IPS DF 19.7 (cell line): ENCODE measurements at places on chromosomes 3 and 15.

- DNase-seq: no peak
Measured at GRCh38 chr3:59467476-59467875, 417.7 kb upstream of the CFAP20DC start.

- DNase-seq: no peak
Measured at GRCh38 chr3:35409991-35410390, 229.3 kb upstream of the ARPP21 start.

DNA sequence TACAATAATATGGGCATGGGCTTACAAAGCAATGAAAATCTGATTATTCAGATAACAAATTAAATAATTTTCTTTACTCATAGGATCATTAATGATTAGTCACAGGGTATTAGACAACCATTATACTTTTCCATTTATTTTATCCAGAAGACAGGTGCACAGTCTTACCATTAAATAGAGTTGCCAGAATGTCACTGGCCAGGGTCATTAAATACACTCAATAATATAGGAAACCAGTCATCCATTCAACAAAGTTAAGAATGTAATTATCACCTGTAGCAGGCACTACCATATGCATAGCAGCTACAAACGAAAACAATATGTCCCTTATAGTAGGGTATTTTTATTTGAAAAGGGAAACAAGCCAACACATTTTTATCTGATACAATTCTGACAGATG is 16.1 kb downstream of the ROBO1 start:
- DNase-seq: no peak

DNA sequence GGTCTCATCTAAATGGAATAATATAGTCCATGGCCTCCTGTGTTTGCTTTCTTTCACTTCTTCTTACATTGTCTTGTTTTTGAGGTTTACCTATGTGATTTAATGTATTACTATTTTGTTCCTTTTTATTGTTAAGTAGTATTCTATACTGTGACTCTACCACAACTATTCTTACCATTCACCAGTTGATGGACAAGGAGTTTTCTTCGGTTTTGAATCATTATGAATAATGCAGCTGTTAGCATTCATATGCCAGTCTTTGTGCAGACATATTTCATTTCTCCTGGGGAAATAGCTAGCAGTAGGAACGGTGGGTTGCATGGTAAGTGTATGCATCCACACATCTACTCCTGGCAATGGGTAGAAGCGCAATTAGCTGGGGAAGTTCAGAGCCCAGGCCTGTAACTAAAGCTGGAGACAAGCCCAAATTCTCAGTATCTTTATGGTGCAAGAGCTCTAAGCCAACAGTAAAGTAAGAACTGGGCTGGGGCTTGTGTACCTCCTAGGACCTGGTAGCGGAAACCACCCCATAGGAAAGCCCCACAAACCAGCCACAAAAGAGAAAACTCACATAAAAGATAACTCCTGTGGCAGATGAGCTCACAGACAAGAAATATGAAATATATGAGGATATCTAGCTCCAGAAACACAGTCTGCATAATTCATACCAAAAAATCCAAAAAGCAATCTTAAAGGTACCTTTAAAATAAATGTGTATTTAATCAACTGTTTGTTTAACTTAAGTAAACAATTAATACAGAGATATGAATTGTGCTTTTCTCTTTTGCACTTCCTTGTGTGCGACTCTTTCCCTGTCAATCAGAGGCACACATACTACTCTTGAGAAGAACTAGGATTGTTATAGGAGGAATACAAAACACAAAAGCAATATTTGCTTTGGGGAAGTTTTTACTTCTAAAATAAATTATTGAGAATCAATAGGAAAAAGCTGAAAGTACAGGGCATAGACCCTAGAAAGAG is 2.7 kb upstream of the CSTA start:
- DNase-seq: no peak

GRCh38 chr3:23372285-23372684 is 169.2 kb downstream of the UBE2E2 start:
- no peak for DNase-seq

DNA sequence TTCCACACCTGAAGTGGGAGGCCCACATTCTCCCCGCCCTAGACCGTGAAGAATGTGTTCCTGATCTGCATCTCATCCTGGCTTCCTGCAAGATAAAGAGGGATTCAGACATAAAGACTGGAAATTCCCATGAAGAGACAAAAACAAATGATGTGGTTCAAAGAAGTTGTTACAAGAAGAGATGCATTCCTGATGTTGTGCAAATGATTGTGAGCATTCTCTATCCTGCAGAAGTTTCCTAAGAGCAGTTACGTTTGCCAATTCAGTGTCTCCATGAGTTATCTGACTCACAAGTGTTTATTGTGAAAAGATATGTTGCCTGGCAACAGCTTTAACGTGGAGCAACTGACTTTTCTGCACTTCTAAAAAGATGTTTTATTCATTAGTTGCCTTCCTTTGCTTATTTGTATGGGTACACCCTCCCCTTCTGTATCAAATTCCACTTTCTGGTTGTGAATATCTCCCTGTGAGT is 107.8 kb downstream of the ZIC4 start:
- DNase-seq: peak; percentile 30

DNA sequence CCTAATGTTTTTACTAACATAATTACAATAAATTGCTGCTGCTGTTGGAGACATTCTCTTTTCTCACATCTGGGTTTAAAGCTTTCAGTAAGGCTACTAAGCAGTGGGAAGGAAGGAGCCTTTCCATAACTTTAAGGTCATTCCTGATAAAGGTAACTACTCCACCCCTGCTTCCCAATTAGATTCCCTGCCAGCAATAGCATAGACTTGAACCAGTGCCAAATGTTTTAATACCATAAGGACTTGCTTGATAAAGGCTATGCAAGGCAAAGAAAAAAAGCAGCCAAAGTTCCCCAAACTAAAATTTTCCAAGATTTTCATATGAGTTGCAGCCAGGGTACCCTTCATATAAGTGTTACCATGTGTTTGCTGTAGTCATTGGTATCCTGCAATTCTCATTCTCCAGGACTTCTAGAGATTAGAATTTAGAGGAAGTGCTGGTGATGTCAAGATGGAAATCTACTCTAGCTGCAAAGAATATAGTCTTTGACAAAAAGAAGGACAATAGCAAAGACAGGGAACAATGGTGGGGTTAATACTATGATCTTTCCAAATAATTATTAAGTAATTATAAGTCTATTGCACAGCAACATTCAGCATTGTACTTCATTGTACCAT is 106.1 kb downstream of the FILIP1L start:
- no peak for DNase-seq

DNA sequence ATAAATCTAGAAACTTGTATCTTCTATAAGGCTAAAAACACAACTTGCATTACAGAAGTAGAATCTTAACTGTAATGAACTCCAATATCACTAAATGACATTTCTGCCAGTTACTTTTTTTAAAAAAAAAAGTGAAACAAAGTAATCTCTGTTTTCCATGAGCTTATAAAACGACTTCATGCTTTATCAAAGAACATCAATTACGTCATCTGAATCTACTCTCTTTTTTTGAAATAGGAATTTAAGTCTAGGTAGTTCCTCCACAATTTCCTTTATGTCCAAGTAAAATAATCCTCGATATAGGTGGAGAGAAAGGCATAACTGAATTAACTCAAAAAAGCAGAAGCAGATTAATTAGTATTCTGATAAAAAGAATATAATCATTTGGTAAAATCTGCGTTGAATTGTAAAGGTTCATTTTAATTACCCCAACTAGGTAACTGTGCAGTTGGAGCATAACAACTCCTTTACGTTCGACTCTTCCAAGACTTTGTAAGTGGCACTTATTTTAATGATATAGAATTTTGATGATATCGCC is 1.4 kb downstream of the UACA start:
- DNase-seq: no peak

GRCh38 chr3:128854475-128854874 is 24.9 kb upstream of the ACAD9 start:
- DNase-seq: no peak

- DNase-seq: no peak
Measured at GRCh38 chr15:45441686-45442085, 63.3 kb upstream of the GATM start.

- DNase-seq: no peak
Measured at GRCh38 chr15:77738038-77738370, 105.3 kb upstream of the LINGO1 start.

GRCh38 chr3:98583766-98584165 is 9.6 kb downstream of the CPOX start:
- DNase-seq: no peak

GRCh38 chr3:189529468-189529867 is 101.7 kb upstream of the TP63 start:
- DNase-seq: no peak

- DNase-seq: no peak
Measured at GRCh38 chr3:47016934-47017435, 37.5 kb downstream of the NBEAL2 start.

- no peak for DNase-seq
Measured at GRCh38 chr3:31188112-31188511, 293.7 kb upstream of the GADL1 start.

GRCh38 chr15:100143378-100143777 is 198.4 kb downstream of the ADAMTS17 start:
- no peak for DNase-seq

GRCh38 chr3:183581496-183582155 is 26.1 kb upstream of the KLHL6 start:
- DNase-seq: no peak

- no peak for DNase-seq
Measured at GRCh38 chr15:73368301-73369136, at the start of gene HCN4. HCN4 (minus strand) TSS chr15:73368958; CDS start chr15:73368270, 688 bp downstream.

DNA sequence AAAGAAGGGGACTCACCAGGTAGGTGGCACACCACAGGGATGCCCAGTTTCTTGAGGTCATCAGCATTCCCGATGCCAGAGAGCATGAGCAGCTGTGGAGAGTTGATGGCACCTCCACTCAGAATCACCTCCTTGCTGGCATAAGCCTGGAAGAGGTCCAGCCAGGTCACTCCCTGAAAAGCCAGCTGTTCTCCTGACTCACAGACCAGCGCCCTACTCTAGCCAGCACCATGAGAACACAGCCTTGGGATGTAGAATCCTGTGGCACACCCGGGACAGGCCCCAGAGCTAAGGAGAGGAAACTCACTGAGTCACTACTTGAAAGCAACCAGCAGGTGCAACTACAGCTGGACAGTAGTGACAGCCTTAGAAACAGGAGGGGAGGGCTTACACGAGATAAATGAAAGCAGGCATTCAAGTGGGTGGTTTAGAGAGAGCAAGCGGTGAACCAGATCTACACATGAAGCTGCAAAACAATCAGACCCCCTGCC is 24.5 kb downstream of the CHDH start:
- DNase-seq: no peak

GRCh38 chr3:154180836-154181691 is 59.9 kb downstream of the ARHGEF26 start:
- no peak for DNase-seq

GRCh38 chr3:33716227-33716626 is 1.8 kb downstream of the CLASP2 start:
- no peak for DNase-seq

- DNase-seq: no peak
Measured at GRCh38 chr15:58506783-58507668, 75.2 kb downstream of the LIPC start.

DNA sequence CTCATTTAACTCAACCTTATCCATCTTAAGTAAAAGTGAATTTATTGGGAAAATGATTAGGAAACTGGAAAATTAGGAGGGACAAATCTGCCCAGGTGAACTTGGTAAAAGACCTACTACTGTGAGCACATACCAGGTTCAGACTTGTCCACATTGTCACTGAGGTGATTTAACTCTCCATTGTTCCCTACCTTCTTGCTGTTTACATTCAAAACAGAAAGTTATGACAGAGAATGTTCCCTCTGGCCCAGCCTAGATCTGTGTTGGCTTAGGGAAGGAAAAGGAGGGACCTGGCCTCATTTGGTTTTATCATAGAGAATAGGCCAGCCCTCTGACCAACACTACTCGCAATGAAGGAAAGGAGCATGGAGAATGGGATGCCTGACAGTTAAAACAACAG is 117.6 kb downstream of the SATB1 start:
- no peak for DNase-seq

DNA sequence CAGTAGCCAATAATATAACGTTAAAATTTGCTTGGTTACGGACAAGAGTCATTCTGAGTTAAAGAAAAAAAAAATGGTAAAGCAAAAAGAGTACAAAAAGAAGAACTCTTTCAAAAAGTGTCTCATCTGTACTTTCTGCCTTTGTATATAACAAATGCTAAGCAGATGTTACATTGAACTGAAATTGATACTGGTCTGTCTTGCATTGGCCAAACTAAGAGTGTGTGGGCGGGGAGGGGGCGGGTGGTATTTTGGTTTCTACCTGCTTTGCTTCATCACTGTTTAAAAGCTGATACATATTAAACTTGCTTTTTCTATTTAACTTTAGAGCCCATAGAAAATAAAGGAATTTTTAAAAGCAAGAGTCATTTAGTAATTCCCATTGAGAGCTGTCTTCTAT is 215.0 kb upstream of the THBS1 start:
- no peak for DNase-seq

GRCh38 chr3:107211608-107212007 is 165.6 kb upstream of the CCDC54 start:
- no peak for DNase-seq

- DNase-seq: no peak
Measured at GRCh38 chr3:58111513-58112184, 99.1 kb downstream of the DNASE1L3 start.

DNA sequence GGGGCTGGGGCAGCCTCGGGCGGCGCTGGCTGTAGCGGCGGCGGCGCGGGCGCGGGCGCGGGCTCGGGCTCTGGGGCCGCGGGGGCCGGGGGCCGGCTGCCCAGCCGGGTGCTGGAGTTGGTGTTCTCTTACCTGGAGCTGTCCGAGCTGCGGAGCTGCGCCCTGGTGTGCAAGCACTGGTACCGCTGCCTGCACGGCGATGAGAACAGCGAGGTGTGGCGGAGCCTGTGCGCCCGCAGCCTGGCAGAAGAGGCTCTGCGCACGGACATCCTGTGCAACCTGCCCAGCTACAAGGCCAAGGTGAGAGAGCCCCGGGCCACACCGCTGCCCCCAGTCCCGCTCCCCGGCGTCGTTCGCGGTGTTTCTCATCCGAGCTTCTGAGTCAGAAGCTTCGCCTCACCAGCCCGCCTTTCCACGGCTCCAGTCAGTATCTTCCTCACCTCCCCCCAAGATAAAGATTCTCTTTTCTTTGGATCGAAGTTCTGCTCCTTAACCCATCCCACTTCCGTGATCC is 600 bp downstream of the FBXO45 start:
- DNase-seq: no peak

GRCh38 chr15:40815042-40815698 is 7.9 kb upstream of the DNAJC17 start:
- DNase-seq: no peak

DNA sequence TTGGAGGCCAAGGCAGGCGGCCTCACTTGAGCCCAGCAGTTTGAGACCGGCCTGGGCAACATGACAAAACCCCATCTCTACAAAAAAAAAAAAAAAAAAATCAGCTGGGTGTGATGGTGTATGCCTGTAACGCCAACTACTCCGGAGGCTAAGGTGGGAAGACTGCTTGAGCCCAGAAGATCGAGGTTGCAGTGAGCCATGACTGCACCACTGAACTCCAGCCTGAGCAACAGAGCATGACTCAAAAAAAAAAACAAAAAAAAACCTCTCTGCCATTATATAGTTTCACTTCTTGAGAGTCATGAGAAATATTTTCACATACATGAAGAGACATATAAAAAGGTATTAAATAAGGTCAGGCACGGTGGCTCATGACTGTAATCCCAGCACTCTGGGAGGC is 45.9 kb upstream of the CP start:
- no peak for DNase-seq
